Esophagus squamous epithelium (tissue), 5 donors: ENCODE measurements at places on chromosomes 1 and 21.

DNA sequence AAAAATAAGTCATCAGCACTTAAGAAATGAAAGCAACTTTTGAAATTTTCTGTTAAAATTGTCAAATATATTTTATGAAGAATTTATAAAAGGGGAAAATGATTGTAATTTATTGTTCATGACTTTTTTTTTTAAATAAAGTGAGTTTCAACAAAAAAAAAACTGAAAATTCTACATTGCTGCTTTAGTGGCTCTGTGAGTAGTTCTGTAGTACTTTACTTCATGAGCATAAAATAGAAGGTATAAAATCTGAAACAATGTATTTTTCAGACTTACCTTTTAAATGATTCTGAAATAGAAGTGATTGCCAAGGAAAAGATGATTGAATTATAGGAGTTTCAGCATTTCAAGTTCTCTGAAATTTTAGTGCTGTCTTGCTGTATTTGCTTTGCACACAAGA is 13.8 kb downstream of the PDIK1L start:
- DNase-seq = no peak

DNA sequence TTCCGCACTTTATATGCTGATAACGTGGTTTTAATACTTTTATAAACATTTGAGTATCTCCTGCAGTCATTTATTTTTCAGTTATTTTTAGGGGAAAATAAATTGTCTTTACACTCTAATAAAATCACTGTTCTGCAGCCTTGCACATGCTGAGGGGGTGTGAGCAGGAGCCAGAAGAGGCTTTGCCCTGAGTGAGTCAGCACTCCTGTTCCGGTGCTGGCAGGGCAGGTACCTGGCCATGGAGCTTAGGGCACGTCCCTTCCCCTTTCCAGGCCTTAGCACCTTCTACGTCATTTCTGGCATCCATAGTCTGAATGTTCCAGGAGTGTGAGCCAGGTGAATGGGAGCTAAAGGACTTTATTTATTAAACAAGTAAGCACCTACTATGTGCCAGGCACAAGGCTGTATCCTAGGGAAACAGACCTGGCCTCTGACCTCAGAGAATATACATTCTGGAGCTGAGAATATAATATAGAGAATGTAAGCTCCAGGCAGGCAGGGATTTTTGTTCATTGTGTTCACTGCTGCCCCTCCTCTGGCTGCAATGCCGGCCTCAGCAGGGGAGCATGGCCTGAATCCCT is 402.9 kb downstream of the PTPRU start:
- DNase-seq = no peak

GRCh38 chr1:197967066-197967465 is 49.9 kb downstream of the LHX9 start:
- no peak for DNase-seq

DNA sequence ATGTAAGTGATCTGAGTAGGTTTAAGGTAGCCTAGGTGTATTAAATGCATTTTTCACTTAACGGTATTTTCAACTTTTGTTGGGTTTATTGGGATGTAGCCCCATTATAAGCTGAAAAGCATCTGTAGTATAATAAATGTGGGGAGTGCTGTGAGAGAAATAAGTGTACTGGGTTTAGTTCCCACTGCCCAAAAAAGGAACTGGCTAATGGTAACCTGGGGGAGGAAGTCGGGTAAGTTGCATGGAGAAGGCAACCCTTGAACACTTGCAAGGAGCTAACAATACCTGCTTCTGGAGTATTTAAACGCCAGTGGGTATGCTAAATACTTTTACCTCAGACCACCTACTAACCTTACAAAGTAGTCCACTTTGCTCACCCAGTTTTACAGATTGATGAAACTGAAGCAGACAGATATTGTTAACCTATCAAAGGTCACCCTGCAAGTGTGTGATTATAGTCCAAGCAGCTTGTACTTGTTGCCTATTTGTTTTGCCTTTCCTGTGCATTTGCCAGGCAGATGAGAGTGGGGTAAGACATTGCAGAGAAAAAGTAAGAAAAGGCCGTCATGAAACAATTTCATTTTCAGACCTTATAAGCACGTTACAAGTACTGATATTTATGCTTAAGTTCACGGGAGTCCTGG is 7.6 kb upstream of the SHISA4 start:
- DNase-seq = no peak

DNA sequence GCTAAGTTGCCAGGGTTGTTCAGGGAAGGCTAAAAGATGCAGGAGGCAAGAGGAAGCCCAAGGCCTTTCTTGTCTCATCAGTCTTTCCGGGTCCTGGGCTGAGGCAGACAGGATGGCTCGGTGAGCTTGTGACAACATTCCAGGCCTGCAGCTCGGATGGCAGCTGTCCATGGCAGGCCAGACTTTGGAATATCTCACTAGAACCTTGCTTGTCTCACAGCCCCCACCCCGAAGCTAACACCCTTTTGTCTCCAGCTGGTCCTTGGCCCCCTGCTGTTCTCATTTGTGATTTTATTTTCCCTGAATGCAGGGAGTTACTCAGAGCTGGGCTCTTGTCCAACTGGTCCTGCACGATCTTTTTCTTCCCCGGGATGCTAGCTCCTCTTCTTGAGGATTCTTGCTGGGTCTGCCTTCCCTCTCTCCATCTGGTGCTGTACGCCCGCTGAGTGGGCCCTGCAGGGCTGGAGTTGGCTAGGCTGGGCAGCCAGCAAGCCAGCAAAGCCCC is 477.2 kb upstream of the CAMK1G start:
- no peak for DNase-seq
